Right renal cortex interstitium (tissue), 3 donors: ENCODE measurements at places on chromosomes 1 and 21. TPM values are rescaled to one million over a fixed set of nuclear protein-coding genes. Genes with fewer than 3 reads are reported as not detected.

The OVAAL gene
- polyA plus RNA-seq: not detected

The BMP8A gene
- 0.39 TPM for polyA plus RNA-seq

The MAGI3 gene
- polyA plus RNA-seq: 26.0 TPM

The SIPA1L2 gene
- 29.0 TPM for polyA plus RNA-seq

The ANKRD65 gene
- 19.7 TPM for polyA plus RNA-seq

The CLCN6 gene
- polyA plus RNA-seq: 15.1 TPM

DNA sequence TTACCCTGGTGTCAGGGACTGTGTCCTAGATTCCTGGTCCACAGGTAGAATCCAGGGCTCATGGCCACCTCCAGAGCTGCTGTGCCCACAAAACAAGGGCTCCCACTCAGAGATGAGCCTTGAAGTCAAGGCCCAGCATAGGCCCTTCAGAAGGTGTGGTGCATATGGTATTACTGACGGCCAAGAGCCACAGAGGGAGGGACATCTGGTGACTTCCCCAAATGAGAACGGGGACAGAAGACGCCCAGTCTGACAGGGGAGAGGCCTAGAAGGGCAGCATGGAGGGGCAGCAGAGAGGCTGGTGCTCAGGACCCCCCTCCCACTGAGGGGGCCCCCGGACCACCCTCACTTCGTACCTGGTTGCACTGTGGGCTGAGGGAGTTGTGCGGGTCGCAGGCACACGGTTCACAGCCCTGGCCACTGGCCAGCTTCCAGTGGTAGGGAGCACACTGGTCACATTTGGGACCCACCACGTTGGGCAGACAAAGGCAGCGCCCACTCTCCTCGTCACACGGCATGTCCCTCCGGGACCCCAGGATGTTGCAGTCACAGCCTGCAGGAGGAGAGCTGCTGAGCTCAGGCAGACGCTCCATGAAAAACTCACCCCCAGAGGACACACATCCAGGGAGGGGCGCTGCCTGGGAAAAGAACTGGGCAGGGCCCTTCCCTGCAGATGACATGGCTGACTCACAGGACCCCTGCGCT, 25.0 kb downstream of the LAMB3 start:
- no peak for DNase-seq

DNA sequence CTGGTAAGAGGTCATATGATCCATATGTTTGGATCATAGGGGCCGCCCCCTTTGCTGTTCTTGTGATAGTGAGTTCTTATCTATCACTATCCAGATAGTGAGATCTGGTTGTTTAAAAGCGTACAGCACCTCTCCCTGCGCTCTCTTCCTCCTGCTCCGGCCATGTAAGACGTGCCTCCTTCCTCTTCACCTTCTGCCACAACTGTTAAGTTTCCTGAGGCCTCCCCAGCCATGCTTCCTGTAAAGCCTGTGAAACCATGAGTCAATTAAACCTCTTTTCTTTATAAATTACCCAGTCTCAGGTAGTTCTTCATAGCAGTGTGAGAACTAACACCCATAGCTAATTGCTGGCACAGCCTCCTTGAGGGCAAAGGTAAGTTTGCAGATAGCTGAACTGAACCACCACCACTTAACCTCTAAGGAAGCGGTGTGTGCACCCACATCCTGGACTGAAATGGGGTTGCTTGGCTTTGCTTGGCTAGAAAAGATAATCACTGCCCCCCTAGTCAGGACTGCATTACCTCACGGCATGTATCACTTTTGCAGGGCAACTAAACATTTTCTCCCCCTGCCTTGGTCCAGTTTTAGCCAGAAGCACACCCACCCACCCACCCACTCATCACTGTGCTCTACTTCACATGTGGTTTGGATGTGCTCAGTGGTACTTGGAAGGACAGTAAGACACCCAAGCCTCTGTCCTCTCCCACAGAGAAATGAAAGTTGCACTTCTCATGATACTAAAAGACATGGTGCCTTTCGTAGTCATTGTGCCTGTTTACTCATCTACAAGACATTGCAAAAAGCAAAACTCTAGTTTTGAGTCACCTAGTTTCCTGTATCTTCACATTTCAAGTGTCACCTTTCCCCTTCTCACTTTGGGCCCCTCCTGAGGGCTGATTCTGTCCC, 23.1 kb upstream of the PTAFR start:
- DNase-seq: no peak

DNA sequence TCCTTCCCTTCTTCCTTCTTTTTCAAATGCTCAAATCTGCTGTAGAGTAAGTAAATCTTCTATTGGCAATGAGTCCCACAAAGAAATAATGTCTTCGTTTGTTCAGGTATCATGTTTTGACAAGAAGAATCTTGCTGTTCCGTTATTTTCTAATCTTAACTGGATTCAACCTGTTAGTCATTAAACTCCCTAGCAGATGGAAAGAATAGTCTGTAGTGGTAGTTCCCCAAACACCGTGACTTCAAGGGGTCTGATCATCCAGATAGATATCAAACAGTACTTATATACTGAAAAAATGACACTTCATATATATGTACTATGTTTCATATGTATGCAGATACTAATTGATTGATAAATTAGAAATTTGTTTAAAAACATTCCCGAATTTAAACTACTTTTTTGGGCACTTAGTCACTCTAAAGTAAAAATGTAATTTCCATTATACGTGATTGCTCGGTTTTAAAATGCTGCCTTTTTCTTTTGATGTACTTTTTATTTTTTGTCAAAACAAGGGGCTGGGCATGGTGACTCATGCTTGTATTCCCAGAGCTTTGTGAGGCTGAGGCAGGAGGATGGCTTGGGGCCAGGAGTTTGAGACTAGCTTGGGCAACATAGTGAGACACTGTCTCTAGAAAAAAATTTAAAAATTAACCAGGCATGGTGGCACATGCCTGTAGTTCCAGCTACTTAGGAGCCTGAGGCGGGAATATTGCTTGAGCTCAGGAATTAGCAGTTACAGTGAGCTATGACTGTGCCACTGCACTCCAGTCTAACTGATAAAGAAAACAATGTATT, 335.7 kb upstream of the SNX7 start:
- no peak for DNase-seq

GRCh38 chr1:1777950-1778662, at the start of gene NADK:
NADK (minus strand) TSS chr1:1778470; CDS start chr1:1765406, 13,064 bp downstream.
- DNase-seq: no peak

GRCh38 chr1:68969441-68969840, 472.6 kb upstream of the DEPDC1 start:
- DNase-seq: no peak

- no peak for DNase-seq
Observed at GRCh38 chr1:198776602-198777029, 137.8 kb downstream of the PTPRC start.

DNA sequence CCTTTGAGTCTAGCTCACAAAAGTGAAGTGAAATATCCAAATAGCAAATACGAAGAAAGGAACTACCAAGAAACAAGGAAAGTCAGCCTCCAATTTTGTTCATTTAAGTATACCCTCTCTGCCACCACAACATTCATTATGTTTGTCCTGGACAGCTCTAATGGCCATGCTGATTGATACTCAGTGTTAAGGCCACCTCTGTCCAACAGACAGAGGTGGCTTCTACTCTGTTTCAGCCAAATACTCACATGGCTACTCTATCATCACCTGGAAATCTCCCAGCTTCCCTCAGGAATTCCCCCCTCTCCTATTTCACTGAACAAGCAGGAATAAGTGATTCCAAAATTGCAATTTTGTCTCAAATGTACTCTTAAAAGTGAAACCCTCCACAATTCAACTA, 10.7 kb downstream of the APP start:
- DNase-seq: no peak

DNA sequence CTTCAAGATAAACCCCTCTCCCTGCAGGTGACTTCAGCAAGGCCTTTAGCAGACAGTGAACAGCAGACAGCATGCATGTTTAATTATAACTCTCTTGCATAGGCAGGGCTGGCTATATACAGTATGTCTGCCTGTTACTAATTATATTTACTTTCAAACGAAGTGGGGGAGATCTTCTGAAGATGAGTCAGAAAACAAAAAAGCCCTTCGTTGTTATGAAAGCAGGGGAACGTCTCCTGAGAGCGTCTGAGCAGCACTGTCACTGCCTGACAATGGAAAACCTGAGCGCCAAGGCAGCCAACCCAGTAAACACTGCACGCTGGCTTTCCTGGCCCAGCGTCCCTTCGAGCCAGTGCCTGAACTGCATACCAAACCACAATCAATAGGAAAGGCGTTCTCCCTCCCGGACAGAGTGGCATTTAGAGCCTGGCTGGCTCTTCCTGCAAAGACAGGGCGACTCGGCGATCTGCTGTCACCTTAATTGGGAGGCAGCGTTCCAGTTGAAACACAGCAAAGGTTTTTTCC, 54.1 kb downstream of the TOMM20 start:
- DNase-seq: no peak
